ENCODE measurements at places on chromosomes 16 and 17.

- no peak for DNase-seq
Observed at GRCh38 chr17:77345260-77345910, 204.6 kb downstream of the SEC14L1 start.

DNA sequence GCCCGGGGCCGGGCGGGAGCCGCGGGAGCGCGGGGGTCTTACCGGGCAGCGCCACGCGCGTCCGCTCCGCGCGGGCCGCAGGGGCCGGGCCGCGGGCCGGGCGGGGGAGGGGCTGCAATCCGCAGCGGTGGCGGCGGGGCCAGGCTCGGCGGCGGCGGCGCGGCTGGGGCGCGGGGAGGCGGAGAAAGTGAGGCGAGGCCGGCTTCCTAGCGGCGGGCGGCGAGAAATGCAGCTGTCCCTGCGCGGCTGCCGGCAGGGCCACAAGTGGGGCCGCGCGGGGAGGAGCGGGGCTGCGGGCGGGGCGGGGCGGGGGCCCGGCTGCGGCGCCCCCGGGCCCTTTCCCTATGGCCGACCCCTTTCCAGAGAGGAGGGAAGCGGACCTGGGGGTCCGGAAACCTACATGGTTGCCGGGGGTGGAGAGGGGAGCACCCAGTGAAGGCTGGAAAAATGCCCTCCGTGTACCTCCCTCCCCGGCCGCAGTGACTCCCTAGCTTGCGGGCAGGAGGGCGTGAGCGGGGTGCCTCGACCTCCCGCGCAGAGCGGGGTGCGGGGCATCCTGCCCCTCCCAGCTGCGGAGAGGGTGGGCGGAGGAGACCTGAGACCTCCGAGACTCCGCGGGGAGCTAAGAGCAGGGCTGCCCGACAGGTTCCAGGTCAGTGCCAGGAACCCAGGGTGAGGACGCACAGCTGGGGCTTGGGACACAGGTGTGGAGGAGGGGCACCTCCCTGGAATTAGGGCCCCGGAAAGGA, at the start of gene CUEDC1:
CUEDC1 (minus strand) TSS at position 230 of the 749 bp plus-strand sequence. CDS start 69,848 bp downstream, outside the sequence.
- peak; percentile 25 for DNase-seq

- DNase-seq: no peak
Observed at GRCh38 chr16:30186444-30186781, 3.0 kb downstream of the CORO1A start.

- no peak for DNase-seq
Observed at GRCh38 chr17:83012200-83012785, 67.1 kb upstream of the METRNL start.

DNA sequence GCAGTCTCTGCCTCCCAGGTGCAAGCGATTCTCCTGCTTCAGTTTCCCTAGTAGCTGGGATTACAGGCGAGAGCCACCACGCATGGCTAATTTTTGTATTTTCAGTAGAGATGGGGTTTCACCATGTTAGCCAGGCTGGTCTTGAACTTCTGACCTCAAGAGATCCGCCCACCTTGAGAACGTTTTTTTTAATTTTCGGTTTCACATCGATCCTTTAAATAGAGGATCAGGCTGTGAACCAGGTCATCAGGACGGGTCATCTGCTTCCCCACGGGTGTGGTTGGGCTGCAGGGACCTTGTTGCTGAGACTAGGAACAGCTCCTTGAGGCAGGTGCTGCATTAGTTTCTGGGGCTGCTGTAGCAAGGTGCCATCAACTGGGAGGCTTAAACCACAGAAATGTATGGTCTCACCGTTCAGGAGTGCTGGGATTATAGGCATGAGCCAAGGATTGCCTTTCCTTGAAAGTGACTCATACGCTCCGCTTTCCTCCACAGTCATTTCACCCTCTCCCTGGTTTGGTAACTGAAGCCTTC, 7.9 kb upstream of the NAGPA start:
- DNase-seq: no peak

- no peak for DNase-seq
Observed at GRCh38 chr17:9868552-9868951, 36.5 kb downstream of the RCVRN start.

- no peak for DNase-seq
Observed at GRCh38 chr16:24135624-24136565, 120.2 kb upstream of the CACNG3 start.

DNA sequence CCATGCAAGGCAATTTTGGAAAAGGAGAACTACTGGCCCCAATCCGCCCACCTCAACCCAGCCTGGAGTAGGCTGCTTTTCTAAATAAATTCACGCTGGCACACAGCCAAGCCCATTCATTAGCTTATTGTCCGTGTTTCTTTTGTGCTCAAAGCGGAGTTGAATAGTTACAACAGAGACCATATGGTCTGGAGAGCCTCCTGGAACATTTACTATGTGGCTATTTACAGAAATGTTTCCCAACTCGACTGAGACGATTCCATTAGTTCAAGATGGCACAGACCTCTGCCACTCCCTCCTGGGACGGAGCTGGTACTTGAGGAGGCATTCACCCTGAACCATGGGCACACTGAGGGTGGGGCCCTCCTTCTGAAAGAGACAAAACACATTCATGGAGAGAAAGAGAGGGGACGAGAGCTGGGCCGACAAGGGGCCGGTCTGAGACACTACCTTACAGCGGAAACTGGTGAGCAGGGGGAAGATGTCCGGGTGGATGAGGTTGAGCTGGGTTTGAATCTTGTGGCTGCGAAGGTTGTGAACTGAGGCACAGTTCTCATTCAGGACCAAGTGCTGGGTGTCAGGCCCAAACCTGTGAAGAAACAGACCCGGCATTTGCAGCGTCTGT, 15.7 kb downstream of the ELAC2 start:
- DNase-seq: no peak

- no peak for DNase-seq
Observed at GRCh38 chr17:7713782-7714181, 3.8 kb upstream of the DNAH2 start.

GRCh38 chr16:86872833-86873232, 294.5 kb downstream of the FOXL1 start:
- DNase-seq: no peak

DNA sequence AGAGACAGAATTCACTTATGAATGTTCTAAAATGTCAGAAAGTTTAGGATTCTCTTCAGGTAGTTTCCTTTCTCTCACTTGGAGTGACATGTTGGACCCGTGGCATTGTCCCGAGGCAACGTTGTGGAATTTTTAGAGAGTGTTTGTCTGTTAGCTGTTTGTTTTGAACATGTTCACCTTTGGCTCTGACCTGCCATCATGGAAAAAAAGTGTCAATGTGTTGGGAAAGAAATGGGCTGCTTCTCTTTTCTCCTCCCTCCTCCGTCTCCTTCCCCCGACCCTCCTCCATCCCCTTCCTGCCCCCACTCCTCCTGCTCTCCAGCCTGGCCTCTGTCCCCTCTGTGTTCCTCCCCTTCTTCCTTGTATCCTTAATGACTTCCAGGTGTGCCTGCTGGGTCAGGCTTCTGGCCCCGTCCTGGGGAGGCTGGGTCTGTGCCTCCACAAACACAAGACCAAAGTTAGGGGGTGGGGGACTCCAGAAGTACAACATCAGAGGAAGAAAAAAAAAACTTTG, 463.1 kb downstream of the MAF start:
- DNase-seq: no peak

DNA sequence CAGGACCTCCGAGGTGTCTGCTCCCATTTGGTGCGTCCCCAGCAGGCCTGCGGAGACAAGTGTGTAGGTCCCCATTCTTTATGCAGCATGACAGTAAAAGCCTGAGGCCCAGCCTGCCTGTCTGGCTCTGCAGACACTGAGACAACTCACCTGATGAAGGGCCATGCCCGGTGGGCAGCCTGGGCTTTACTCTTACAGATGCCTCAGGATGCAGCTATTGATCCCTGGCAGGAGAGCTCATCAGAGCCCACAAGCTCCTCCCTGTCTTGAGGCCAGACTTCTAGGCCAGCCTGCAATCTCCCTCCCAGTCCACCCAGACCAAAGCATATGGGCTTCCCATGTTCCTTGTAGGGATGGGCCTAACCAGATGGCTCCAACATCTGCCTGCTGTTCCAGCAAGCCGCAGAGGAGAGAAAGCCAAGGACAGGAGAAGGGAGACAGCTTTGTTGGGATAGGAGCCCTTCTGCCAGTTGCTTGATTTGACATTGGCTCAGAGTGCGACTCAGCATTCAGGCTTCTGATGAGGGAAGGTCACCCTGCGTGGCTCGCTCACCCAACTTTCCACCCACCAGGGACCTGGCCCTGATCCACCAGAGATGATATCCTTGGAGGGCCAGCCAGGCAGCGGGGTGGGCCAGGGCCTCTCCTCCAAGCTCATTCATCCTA, 87.5 kb downstream of the SOCS1 start:
- no peak for DNase-seq

- no peak for DNase-seq
Observed at GRCh38 chr16:20903899-20904506, 3.4 kb downstream of the LYRM1 start.

All from stimulated activated CD8-positive, alpha-beta memory T cell treated with anti-CD3 and anti-CD28 coated beads, Interleukin-2, amount 100 ng/mL, for 1 hour (primary cell).